ENCODE measurements at places on chromosomes 3 and 15. TPM values are rescaled to one million over a fixed set of nuclear protein-coding genes. Genes with fewer than 3 reads are reported as not detected.

DNA sequence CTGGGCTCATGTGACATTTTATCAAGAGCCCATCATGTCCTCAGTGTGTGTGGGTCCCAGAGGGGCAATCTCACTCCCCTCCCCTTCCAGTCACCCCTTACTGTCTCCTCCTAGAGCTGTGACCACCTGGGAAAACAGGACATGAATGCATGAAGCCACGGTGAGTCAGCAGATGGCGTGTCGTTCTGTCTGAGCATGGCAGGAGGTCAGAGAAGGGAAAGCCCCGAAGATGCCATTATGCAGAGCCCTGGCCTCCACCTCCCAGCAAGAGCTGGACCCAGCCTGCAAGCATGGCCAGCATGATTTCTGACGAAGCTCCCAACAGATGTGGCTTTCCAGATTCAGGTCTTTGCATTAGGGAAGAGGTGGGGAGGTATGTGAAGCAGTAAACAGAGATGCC is 118.5 kb downstream of the TLE3 start:
- no peak for DNase-seq

GRCh38 chr3:129929383-129929782 is 35.9 kb upstream of the TMCC1 start:
- DNase-seq, result no peak

DNA sequence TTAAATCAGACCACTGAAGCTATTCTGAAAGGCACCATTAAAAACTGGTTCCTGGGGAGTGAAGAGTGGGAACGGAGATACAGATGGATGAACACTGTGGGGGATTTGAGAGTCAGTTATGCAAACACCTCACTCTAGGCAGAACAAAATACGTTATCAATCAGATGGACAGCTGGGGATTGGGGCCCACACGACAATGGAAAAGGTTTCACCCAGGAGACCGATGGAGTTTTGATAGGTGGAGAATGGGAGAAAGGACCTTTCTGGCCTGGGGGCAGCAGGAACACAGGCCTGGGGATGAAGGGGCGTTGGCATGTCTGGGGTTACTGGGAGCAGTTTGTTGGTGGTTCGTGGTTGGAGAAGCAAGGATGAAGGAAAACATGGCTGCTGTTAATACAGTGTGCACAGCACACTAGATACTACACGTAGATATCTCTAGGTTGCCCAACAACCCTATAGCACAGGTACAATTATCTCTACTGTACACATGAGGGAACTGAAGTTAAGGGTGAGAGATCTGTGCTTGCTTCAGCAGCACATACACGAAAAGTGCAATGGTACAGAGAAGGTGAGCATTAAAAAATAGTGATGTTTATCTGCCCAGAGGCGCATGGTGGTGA is 16.5 kb downstream of the ST6GAL1 start:
- DNase-seq, result no peak

Gene RPL22L1
- total RNA-seq, result 157 TPM

- DNase-seq, result peak; percentile 74
These were observed 2.0 kb downstream of the B2M start for GRCh38 chr15:44713006-44713966.

Gene SAMMSON
- total RNA-seq, result not detected

DNA sequence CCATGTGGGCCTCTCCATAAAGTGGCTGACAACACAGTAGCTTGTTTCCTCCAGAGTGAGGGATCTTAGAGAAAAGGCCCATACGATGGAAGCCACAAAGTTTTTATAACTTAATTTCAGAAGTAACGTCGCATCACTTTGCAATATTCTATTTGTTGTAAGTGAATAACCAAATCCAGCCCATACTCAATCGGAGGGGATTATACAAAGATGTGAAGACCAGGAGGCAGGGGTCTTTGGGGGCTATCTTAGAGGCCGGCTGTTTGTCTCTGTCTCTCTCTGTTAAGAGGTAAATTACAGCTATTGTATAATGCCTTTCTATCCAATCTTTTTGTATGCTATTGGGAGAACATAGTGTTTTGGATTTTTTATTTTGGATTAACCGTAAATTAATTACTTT is 9.1 kb downstream of the ARIH1 start:
- no peak for DNase-seq

Gene PPARG
- total RNA-seq, result 4.6 TPM

DNA sequence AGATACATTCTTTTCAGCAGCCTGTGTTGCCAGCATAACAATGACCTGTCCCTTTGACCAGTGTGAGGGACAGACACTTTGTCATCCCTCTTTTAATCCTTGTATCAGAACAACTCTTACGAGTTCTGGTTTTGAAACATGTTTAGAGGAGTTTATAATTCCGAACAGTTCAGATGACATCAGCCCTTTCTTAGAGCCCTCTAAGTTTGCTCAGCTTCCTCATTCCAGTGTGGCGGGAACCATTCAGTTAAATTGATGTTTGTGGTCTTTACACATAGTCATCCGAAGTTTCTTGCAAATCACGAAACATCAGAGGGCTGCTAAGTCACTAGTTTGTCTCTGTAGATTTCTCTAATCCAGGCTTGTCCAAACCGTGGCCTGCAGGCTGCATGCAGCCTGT is 102.5 kb downstream of the AKAP13 start:
- no peak for DNase-seq

Gene MAN2C1
- total RNA-seq, result 255 TPM

DNA sequence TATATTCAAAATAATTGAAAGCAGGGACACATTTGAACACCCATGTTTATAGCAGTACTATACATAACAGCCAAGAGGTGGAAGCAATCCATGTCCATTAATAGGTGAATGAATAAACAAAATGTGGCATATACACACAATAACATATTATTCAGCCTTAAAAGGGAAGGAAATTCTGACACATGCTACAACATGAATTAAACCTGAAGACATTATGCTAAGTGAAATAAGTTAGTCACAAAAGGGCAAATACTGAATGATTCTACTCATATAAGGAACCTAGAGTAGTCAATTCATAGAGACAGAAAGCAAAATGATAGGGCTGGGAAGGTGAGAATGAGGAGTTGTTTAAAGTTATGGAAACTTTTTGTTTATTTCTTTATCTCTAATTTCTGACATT is 40.9 kb downstream of the SNTN start:
- no peak for DNase-seq

DNA sequence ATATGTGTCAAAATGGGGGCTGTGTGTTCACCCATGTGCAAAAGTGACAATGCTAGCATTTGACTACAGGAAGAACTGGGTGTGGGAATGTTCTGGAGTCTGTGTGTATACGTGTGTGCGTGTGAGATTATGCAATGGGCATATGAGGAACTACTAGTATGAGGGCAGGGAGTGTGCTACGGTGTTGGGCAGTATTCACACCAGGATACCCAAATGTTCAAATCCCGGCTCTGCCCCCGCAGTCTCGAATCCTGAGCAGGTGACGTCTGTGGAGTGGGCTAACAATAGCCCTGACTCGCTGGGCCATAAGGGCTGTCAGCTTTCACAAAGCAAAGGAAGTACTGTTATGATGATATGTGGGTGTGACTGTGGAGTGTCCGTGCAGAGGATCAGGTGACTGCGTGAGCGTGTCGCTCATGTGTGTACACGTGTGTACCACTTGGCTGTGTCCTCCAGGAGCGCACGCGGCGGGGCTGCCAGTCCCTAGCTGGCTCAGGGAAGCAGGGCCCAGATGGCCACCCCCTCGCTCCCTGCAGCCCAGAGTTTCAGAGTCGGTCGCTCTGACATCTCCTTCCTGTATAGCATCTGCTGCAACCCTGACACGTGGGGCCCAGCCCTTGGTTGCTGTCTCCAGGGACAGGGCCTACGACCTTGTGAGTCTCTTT is 27.2 kb downstream of the IQSEC1 start:
- peak; percentile 61 for DNase-seq

GRCh38 chr3:178202194-178202593 is 334.0 kb upstream of the KCNMB2 start:
- DNase-seq, result no peak

GRCh38 chr15:57780471-57780870 is 74.0 kb downstream of the POLR2M start:
- DNase-seq, result no peak

GRCh38 chr15:92733934-92734521 is 78.5 kb upstream of the FAM174B start:
- DNase-seq, result no peak

Gene ITIH1
- total RNA-seq, result not detected

- no peak for DNase-seq
These were observed 143.6 kb downstream of the ANO10 start for GRCh38 chr3:43478118-43478785.

- DNase-seq, result no peak
These were observed 763.9 kb upstream of the GOLIM4 start for GRCh38 chr3:168859574-168859973.

- no peak for DNase-seq
These were observed 48.3 kb downstream of the PRTG start for GRCh38 chr15:55694652-55695150.

DNA sequence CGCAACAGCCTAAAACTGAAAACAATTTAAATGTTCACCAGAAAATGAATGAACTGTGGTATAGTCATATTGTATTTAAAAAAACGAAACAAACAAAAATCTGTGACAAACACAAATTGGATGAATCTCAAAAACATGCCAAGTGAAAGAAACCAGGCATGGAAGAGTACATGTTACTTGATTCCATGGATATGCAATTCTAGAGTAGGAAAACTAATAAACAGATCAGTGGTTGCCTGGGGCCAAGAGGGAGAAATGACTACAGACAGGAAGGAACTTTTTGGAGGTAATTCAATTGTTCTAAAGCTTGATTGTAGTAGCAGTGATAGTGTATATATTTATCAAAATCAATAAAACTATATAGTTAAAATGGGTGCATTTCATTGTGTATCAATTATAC is 16.8 kb downstream of the UBE3A start:
- DNase-seq, result no peak

Gene BNC1
- total RNA-seq, result not detected

GRCh38 chr3:148318240-148318639 is 379.5 kb upstream of the AGTR1 start:
- no peak for DNase-seq
